ENCODE measurements at places on chromosomes 12 and 14. TPM values are rescaled to one million over a fixed set of nuclear protein-coding genes. Genes with fewer than 3 reads are reported as not detected.

PDE3A gene
- not detected for total RNA-seq

UNC79 gene
- total RNA-seq: 0.05 TPM

ZNF740 gene
- total RNA-seq: 31.3 TPM

DAO gene
- total RNA-seq: not detected

KCNMB4 gene
- 1.3 TPM for total RNA-seq

ENTPD5 gene
- total RNA-seq: 13.9 TPM

OR6C3 gene
- not detected for total RNA-seq

NPFF gene
- not detected for total RNA-seq

HVCN1 gene
- 23.0 TPM for total RNA-seq

CLEC4C gene
- not detected for total RNA-seq

PITPNM2 gene
- total RNA-seq: 17.9 TPM

RD3L gene
- not detected for total RNA-seq

NRIP2 gene
- total RNA-seq: not detected

RASAL1 gene
- 12.4 TPM for total RNA-seq

KRT85 gene
- not detected for total RNA-seq

PSMD9 gene
- 50.7 TPM for total RNA-seq

KLHDC1 gene
- total RNA-seq: 1.2 TPM

CLEC2A gene
- total RNA-seq: not detected

COCH gene
- 5.8 TPM for total RNA-seq

E2F7 gene
- 3.0 TPM for total RNA-seq

LRTM2 gene
- total RNA-seq: not detected

EXOC3L4 gene
- total RNA-seq: not detected

SLC22A17 gene
- total RNA-seq: 2.3 TPM

SLCO1A2 gene
- total RNA-seq: not detected

SYCP3 gene
- total RNA-seq: 0.36 TPM

CLEC4D gene
- total RNA-seq: not detected

SLC24A4 gene
- not detected for total RNA-seq

BHLHE41 gene
- not detected for total RNA-seq

STXBP6 gene
- not detected for total RNA-seq

FAR2 gene
- 7.0 TPM for total RNA-seq
